Esophagus muscularis mucosa (tissue), 4 donors: ENCODE measurements at places on chromosomes 2 and 18. TPM values are rescaled to one million over a fixed set of nuclear protein-coding genes. Genes with fewer than 3 reads are reported as not detected.
A peak's percentile ranks its signal among the peaks of the same experiment; 100 is the strongest.

- DNase-seq, result no peak
These were observed 89.6 kb downstream of the TPO start for GRCh38 chr2:1502891-1503304.

DNA sequence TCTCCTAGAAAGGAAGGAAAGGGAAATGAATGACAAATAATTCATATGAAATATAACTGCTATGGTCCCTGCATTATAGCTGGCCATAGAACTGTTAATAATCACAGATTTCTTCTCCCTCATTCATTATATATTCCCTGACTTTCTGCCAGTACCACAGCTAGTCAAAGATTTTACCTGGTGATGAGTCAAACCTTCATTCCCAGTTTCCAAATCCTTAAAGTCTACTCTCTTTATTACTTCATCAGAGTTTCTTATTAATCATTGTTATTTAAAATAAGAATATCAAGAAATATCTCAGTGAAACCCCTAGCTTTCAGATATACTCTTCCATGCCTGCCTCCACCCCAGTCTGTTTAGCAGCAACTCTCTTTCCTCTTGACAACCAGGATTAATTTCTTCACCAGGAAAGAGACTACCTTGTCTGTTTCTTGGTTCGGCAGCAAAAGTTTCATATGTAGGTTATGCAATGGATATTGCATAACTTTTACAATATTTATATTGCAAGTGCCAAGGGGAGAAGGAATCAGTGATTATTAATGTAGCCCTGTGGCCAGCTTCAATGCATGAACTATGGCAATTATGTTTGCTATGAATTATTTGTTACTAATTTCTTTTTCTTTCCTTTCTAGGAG lies 533.8 kb downstream of the FBXO15 start:
- DNase-seq, result no peak

- DNase-seq, result peak; percentile 62
These were observed 169.6 kb downstream of the KCNS3 start for GRCh38 chr2:18047896-18048657.

DNA sequence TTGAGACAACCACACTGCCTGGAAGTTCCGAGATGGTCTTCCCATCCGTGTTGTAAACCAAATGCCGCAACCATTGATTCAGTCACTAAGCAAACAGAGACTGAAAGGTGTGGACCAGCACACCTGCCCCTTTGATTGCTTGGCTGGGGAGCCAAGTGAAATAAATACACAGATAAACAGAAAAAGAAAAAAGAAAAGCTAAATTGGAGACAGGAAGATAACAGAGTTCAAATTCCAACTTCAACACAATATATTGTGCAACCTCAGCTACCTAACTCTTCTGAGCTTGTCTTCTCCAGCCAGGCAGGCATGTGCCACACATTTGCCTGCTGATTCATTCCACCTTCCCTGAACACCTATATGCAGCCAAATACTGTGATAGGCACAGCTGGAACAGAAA lies 110.9 kb downstream of the PID1 start:
- DNase-seq, result no peak

VWC2L gene
- total RNA-seq, result not detected

- DNase-seq, result no peak
These were observed 33.0 kb upstream of the PHLPP1 start for GRCh38 chr18:62682371-62682770.

KLF11 gene
- total RNA-seq, result 31.3 TPM

AFG3L2 gene
- 39.8 TPM for total RNA-seq

GRCh38 chr2:219178377-219179175 lies 501 bp downstream of the RETREG2 start:
- peak; percentile 92 for DNase-seq

- no peak for DNase-seq
These were observed 9.3 kb upstream of the THADA start for GRCh38 chr2:43605079-43605655.

DNA sequence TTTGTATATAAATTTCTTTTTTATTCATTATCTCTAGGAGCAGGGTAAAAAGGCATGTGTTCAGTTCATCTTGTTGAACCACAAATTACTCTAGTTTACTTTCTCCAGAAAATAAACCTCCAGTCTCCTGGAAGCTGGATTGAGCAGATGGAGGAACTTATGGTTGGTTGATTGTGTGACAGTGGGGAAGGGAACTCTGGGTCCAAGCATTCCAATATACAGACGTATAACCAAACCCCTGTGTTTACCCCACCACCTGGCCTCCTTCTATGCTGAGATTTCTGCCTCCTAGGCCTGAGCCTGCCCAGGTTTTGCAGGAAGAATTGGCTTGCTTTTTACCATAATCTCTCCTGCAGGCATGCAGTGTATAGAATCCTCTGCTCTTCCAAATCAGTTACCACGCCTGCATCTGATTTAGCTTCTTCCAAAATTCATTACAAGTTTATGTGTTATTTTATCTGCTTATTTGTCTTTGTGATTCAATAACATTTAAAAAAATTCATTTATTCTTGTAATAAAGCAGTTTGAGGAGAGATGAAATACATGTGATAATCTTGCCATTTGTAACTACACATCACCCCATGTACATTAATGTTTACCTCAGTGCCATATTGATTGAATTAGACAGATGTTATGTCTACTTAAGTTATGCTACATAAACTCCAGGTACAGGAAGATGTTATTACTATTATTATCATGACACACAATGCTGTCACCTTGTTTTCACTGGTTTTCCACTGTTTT lies 2.5 kb upstream of the RAB27B start:
- DNase-seq, result no peak

DNA sequence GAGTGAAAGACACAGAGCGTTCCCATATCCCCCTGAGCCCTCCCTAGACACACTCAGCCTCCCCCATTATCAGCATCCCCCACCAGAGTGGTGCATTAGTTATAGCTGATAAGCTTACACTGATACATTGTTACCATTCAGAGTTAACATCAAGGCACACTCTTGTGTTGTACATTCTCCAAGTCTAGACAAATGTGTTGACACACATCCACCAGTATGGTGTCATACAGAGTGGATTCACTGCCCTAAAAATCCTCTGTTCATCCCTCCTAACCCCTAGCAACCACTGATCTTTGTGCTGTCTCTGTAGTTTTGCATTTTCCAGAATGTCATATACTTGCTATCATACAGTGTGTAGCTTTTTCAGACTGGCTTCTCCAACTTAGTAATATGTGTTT lies 78.0 kb upstream of the RPL31 start:
- DNase-seq, result no peak

DNA sequence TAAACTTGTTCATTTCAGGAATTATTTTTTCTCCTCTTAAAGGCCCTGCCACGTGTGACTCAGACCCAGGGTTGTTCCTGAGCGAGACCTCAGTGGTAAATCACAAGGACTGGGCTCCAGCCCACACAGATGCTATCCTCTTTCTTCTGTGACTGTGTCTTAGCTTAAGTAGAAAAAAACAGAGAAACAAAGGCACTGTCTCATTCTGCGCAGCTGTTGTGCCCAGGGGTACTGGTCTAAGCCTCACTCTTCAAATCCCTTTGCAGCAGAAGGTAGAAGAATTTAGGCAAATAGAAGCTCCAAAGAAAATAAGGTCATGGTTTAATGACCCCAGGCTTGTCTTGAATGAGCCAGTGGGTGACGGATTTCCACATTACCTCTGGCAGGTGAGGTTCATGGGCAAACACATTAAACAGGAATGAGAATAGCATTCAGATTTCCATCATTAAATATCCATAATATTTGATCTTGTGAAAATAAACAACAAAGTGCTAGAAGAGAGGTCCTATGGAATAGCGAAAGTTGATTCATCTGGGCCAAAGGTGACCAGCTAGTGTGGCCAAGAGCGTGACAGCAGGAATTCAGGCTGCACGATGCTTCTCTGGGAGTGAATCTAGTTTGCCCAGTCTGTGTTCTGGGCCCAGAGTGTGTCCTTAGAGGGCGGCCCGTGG lies 63.3 kb downstream of the LIPG start:
- DNase-seq, result no peak

IL36B gene
- total RNA-seq, result not detected

ERFE gene
- not detected for total RNA-seq

GRCh38 chr2:205539603-205540002 lies 142.7 kb upstream of the NRP2 start:
- no peak for DNase-seq

DNA sequence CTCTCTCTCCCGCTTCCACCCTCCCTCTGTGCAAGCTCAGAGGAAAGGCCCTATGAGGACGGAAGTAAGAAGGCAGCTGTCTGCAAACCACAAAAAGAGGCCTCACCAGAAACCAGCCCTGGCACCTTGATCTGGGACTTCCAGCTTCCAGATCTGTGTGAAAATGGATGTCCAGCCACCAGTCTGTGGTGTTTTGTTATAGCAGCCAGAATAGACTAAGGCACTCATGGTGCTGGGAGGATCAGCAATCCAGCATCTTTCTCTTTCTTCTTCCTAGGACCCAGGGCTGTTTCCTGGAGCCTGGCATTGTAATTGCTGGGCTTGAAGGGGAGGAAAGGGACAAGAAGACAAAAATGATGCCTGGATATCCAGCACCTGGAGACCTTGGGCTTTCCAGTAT lies 122.5 kb downstream of the SOCS6 start:
- DNase-seq, result no peak

GRCh38 chr2:201916565-201916964 lies 110.2 kb downstream of the CDK15 start:
- no peak for DNase-seq

DNA sequence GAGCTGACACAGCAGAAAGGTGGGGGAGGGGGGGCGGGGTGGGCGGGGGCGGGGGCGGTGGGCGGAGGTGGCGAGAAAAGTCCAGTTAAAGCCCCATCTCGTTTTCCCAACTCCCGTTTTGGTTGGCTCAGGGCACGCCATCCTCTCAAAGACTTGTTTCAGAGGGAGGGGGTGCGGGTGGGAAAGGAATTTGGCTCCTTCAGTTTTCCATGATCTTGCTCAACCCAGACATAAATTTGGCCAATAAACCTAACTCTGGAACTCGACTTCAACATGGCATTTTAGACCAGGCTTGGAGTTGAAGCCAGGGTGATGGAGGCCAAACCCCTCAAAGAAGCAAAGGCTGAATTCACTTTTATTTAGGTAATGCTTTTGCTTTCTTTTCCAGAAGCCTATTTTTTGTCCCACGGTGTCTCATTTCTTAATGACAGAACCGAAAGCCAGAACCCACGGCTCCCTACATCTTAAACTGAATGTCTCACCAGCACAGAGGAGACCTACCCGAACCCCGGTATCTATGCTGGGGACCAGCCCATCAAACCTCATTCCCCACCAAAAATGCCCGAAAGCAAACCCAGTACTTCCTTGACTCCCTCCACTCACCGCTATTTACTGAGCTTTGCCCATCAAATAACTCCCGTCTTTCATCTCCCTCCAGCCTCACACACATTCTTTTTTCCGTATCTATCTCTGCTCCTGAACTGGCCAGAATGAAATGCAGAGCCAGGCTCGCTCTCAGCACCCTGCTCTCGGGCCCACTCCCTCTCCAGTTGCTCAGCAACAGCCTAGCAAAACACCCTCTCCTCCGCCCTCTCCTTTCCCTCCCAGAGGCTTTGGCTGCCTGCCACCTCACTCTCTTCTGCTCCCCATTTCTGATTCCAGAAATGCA lies 4.3 kb downstream of the IGFBP5 start:
- DNase-seq, result no peak

SCYGR4 gene
- not detected for total RNA-seq

ONECUT2 gene
- total RNA-seq, result not detected

GRCh38 chr2:241802421-241803318 lies 6.3 kb upstream of the NEU4 start:
- no peak for DNase-seq

RAPGEF4 gene
- 6.5 TPM for total RNA-seq

DNA sequence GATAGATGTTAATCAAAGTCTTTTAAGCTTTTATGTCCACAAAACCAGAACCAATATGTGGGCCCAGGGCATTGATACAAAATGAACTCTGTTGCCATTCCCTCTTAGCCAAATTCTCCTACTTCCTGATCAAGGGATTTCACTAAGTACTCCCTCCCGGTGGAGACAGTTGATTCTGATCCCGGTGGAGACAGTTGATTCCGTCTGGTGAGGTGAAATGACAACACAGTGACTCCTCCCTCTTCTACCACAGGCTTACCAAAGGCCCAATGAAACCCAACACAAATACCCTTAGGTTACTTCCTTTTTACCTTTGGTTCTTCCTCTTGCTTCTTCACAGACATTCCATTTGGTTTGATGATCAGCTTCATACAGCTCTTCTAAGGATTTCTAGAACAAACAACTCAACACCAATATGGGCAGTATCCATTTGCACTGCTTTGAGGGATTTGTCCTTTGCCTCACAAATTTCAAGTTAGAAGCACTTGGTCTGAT lies 153.8 kb downstream of the IKZF2 start:
- DNase-seq, result no peak

ABCG5 gene
- not detected for total RNA-seq

DNA sequence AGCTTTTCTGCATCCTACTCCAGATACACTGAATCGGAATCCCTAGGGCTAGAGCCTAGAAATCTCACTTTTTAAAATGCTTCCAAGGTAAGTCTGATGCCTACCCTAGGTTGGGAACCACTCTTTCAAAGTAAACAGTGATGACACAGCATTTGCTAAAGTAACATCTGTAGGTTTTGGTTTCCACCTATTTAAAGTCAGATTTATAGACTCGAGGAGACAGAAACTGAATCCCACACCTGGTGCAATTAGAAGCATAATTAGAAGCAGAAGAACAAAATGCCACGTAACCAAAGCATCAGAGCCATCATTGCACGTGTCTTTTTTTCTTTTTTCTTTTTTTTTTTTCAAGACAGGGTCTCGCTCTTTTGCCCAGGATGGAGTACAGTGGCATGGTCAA lies 40.9 kb downstream of the PDK1 start:
- DNase-seq, result no peak

DNA sequence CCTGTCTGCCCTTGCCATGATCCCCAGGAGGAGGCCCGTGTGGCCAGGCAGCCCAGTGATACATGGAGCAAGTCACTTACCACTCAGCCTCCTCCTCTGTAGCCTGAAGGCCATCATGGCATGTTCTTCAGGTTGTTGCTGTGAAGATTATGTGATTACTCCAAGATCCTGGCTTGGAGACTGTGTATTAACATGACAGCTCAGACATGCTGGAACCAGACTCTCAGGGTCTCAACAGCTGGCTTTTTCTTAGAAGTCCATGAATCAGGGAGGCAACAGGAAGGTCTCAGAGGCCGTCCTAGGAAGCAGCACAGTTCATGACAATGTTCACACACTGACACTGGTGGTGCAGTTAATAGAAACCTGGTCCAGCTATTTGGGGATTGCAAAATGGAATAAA lies 158.6 kb upstream of the TWIST2 start:
- DNase-seq, result no peak

DNA sequence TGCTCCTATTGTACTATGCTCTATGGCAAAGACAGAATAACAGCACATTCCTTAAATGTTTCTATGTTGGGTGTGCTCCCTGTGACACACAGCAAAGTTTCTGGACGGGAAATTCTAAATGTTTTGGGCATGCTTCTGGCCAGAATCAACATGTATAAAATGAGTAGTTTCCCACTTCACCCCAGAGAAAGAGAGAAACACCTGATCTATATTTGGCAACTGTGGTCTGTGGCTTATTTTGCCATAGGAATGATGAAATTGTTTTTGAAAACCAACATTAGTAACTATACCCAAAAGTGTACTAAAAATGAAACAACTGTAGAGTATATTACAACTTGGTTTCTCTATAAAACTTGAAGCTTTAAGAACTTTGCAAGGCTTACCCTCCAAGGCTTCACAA lies 89.1 kb downstream of the RAD51AP2 start:
- DNase-seq, result no peak
